Chondrocyte (in vitro differentiated cells): ENCODE measurements at places on chromosomes 6 and 20.

DNA sequence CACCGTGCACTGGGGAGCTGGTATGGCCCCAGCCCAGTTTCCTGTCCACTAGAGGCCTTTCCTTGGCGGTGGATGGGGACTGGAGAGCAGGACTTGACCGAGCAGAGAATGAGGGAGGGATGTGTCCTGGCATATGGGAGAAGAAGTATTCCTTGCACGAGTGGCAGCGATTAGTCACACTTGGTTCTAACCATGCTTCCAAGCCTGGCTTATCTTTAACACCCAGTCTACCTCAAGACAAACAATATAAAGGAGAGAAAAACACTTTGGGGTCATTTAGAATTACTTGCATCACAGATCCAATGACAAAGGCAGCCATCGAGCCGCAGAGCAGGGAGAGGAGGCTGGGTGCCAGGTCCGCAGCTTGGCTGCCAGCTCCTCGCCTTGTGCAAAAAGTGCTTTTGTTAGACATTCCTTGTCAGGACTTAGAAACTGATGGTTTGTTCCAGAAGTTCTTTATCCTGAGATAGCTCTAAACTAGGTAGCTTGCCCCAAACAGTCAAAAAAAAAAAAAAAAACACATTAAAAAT is 214.9 kb upstream of the GMDS start:
- no peak for DNase-seq

DNA sequence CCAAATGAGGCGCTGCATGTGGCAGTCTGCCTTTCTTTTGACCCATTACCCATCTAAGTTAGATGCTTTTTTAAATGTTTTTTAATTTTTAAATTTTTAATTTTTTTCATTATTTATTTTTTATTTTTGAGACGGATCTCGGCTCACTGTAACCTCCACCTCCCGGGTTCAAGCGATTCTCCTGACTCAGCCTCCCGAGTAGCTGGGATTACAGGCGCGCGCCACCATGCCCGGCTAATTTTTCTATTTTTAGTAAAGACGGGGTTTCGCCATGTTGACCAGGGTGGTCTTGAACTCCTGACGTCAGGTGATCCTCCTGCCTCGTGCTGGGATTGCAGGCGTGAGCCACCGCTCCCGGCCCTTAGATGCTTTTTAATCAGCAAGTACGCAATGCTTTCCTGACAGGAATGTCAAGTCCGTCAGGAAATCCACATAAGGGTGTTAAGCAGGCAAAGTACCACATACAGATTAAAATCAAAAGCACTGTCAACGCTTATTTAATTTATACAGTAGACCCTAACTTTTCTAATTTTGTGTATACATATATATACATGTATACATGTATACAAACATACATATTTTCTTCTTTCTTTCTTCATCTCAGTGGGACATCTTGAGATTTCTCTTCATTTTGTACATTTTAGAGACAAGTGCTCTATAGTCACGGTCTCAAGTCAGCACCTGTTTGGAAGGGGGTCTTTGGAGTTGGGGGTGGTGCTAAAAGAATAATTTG is 995 bp upstream of the GSTA4 start:
- DNase-seq = no peak

DNA sequence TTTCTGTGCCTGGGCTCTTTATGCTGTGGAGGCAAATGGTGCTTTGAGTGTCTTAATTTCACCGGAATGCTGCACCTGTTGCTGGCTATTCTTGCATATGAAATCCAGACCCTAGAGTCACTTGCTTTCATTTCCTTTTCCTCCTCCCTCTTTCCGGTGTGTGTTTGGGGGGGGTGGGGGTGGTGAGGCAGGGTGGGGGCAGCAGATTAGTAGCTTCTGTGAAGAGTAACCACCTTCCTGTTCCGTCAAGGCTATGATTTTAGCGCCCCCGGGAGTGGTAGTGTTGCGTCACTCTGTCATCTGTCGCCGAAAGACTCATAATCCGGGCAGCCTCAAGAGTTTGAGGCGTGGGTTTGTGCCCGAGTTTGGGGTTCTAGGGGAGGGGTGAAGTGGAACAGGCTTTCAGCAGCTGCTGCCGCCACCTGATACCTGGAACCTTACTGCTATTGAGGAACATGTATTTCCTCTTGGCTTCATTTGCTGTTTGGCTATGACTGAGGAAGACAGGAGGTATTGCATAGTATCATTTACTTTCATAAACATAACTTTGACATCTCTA is 49.1 kb downstream of the UTRN start:
- no peak for DNase-seq

DNA sequence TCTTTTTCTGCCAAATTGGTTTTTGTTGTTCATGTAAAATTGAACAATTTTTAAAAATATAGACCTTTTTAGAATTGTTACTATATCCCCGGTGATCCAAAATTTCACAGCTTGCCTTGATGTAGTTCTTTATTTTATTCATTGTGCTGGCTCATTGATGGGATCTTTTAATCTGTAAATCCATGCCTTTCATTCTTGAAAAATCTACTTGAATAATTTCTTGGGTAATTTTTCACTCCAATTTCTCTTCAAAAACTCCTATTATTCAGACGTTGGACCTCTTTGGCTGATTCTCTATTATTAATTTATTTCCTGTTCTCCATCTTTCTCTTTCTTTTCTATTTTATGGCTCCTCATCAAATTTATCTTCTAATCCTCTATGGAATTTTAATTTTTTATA is 476.1 kb upstream of the CITED2 start:
- no peak for DNase-seq

GRCh38 chr6:22664968-22665367 is 95.6 kb downstream of the HDGFL1 start:
- DNase-seq = no peak

DNA sequence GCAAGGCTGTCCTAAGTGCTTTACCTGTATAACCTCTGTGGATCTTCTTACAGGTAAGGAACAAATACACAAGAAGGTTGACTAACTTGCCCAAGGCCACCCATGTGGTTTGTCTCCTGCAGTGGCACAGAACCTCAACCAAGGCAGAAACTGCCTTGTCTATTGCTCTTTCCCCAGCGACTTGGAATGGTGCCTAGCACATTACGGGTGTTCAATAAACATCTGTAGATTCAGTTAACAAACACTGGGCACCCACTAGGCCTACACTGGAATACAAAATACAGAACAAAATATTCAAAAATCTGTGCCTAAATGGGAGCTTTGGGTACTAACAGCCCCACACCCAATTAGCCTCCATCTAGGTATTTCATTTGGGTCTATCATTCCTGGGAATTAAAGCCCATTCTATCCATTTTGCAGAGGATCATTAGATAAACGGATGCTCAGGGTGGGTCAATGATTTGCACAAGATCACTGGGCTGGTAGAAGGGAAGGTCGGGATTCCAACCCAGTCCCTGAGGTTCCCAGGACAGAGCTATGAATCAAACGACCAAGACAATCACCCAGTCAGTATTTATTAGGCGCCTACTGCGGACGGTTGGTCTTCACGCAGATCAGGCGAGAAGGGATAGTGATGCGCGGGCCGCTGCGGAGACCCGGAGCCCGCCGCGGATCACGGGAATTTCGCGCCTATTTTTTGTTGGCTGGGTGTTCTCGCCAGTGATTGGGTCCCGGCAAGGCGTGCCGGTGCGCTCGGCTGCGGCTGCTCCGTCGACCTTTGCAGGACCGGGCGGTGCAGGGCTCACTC is at the start of gene STK35:
TSS of gene STK35 (plus strand) at position 771 of the 808 bp plus-strand sequence. CDS start 55 bp downstream, outside the sequence.
- no peak for DNase-seq

- peak; percentile 71 for DNase-seq
Observed at GRCh38 chr6:73452107-73452461, at the start of gene CGAS. Gene CGAS (minus strand): TSS chr6:73452297. CDS start chr6:73452181, 116 bp downstream.

- DNase-seq = no peak
Observed at GRCh38 chr6:130787726-130788500, 39.3 kb upstream of the SMLR1 start.

DNA sequence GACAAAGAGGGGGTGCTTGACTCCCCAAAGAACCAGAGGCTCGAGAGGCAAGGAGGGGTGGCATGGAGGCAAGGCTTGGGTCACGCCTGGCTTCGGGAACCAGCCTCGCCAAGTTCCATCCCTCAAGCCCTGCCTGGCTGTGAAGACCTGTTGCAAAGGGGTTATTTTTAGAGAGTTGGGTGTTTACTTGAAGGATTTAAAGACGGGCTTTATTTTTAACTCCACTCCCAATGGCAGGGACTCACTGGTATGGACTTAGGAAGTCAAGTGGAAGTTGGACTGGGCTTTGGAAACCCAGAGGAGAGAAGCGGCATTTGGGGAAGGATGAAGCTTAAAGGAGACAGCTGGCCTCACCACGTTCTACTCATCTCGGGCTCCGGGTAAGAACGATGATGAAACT is 43.1 kb downstream of the JPH2 start:
- DNase-seq = no peak

- DNase-seq = no peak
Observed at GRCh38 chr20:63771046-63771707, 31.6 kb downstream of the SLC2A4RG start.

DNA sequence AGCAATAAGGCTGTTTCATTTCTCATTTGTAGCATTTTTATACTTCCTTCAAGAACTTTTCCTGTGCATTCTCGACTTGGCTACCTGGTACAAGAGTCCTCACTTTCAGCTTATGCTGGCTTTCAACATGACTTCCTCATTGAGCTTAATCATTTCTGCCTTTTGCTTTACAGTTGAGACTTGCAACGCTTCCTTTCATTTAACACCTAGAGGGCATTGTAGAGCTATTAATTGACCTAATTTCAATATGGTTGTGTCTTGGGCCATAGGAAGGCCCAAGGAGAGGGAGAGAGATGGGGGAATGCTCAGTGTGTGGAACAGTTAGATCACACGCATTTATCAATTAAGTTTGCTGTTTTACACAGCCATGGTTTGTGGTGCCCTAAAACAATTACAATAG is 37.2 kb downstream of the SLC22A2 start:
- DNase-seq = no peak
